ENCODE measurements at places on chromosomes 12 and 14.

DNA sequence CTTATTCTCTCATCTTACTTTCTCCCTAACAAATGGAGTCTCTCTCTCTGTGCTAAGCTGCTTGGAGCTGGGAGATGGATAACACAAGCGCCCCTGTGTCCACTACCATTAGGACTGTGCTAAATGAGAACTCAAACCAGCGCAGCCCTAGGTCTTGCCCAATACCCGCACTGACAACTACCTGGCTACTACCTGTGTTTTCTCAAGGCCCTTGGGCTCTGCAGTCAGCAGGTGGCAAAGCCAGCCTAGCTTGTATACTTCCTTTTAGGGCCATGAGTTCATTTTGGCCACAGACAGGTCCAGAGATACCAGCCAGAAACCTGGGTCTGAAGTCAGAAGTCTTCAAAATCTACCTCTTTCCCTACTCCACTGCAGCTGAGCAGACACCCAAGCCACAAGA lies 13.0 kb upstream of the SLCO1B1 start:
- DNase-seq = no peak

DNA sequence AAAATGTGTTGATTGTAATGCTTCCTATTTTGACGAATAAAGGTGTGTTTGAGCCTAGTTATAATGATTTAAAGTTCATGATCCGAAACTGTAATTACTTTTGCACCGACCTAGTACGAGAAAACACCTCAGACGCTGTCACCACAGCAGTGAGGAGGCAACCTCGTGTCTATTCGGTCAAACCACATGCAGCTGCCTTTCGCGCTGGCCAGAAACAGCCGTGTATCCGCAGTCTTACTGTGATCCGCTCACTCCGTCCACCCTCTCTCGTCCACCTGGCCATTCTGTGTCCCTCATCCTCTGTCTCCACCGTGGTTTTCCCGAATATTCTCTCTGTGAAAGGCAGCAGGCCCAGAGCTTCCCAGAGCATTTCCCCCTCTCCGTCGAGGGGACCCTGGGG lies 67.1 kb downstream of the NOC4L start:
- no peak for DNase-seq

GRCh38 chr14:92400579-92401444 lies 77.8 kb downstream of the SLC24A4 start:
- DNase-seq = peak; percentile 72

DNA sequence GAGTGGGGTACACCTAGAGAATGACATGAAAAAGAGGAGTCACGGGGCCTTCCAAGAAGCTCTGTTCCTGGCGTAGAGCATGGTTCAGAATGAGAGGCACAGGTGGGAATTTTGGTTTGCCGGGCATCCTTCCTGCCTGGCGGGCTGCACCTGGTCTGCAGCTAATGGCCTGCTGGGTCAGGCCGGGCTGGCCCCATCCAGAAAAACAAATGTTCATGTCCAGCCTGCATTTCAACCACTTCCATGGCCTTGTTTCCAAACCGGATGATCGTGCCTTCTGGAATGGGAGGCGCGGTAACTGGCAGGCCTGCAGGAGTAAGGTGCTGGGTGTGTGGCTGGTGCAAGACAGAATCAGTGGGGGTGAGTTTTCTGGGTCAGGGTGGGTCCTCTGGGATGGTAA lies 14.4 kb downstream of the TEAD4 start:
- DNase-seq = no peak

DNA sequence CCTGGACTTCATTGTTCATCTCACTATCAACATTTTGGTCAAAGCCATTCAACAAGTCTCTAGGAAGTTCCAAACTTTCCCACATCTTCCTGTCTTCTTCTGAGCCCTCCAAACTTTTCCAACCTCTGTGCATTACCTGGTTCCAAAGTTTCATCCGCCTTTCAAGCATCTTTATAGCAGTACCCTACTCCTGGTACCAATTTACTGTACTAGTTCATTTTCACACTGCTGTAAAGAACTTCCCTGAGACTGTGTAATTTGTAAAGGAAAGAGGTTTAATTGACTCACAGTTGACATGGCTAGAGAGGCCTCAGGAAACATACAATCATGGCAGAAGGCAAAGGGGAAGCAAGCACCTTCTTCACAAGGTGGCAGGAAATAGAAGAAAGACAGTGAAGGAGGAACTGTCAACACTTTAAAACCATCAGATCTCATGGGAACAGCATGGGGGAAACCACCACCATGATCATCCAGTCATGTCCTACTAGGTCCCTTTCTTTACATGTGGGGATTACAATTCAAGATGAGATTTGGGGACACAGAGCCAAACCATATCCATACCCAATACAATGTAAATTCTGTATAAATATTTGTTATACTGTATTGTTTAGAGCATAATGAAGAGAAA lies 109.7 kb downstream of the C12orf75 start:
- DNase-seq = no peak

- no peak for DNase-seq
Measured at GRCh38 chr14:91385224-91385623, 32.4 kb downstream of the CCDC88C start.

GRCh38 chr12:131834798-131835615 lies 6.8 kb downstream of the MMP17 start:
- DNase-seq = no peak

- DNase-seq = no peak
Measured at GRCh38 chr12:123948401-123948795, 24.2 kb downstream of the CCDC92 start.

GRCh38 chr12:26428420-26428819 lies 233.0 kb downstream of the SSPN start:
- no peak for DNase-seq

DNA sequence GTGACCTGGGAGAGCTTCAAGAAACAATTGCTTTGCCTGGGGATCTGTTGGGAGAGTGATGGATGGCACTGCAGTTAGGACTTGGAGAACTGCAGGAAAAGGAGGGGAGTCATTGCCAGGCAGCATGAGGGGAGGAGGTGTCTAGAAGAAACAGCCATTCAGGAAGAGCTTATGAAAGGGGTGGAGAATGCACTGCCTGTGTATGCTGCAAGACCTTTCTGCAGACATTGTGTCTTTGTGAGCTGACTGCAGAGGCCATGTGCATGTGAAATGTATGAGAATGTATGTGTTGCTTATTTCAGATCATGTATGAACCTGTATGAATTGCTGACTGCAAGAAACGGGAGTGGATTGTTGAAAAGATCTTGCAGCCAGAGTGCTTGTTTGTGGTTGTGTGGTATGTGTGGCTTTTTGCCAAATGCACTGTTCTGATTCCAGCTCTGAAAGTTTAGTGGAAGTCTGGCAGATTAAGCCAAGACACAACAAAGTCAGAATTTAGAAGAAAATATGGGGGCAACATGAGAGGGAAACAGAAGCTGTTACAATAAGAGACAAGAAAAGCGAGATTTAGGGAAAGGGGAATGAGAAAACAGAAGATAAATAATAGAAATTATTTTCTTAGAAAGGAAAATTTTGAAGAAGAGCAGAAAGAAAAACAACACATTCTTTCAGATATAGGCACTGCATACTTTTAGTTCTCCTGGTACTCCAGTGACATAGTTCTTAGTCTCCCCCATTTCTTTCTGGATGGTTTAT lies 9.8 kb upstream of the RIMKLB start:
- peak; percentile 54 for DNase-seq

GRCh38 chr12:132559652-132560363 lies 50.6 kb downstream of the LRCOL1 start:
- no peak for DNase-seq

GRCh38 chr12:123634142-123634561 lies 523 bp downstream of the GTF2H3 start:
- DNase-seq = no peak

DNA sequence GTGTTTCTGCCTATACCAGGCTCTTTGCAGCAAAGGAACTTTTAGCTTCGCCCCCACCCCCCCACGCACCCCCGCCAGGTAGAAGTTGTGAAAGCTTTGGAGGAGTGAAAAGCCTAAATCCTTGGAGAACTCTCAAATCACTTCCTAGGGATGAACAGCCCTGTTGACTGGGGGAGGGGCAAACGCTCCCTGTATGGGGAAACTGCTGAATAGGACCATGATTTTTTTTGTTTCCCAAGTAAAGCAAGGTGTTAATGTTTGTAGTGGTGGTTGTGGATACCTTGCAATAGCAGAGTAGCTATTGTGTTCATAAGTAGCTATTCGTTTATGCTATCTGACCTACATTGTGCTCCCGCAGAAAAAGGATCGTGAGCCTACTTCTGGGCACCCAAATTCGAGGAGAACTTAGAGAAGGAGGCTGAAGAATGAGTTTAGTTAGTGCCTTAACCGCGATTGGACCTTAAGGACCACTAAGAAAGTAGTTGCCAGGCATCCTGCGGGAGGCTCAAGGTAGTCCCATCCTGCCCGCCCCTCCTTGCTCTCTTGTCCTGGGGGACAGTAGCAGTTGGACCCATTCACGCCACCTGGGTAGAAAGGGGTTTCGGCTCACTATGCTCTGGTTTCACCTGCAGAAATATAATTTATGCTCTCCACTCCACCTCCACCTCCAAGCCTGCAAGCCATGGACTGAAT lies 901 bp upstream of the NFKBIA start:
- DNase-seq = no peak

- DNase-seq = no peak
Measured at GRCh38 chr14:75537071-75537470, 14.8 kb downstream of the BATF start.

DNA sequence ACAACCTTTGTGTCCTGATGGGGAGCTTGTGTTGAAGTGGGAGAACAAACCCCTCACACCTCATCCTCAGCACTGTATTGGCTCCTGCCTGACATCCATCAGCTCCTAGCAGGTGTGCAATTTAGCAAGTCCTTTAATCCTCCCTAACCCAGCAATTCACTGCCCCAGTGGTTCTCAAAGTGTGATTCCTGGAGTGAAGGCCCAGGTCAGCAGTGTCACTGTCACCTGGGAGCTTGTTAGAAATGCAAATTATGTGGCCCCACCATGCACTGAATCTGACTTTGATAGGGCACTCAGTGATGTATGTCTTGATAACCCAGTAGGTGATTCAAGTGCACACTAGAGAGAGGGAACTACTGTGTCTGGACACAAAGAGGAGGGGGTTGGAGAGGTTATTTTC lies 133.6 kb downstream of the FGD4 start:
- DNase-seq = no peak

DNA sequence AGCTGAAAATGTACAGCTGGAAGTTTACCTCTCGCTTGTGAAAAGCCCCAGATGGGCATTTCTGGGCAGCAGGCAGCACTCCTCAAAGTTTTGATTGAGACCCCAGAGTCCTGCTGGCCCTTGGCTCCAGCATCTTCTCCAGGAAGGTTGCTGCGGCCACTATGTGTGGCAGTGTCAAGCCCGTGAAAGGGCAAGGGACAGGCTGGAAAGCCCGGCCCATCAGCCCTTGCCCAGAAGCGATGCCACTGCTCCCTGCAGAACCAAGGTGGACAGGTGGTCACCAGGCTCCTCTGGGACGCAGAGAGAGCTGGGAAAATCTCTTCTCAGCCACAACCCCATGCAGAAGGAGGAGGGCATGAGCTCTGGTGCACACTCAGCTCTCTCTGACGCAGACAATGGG lies 73.5 kb upstream of the BCL11B start:
- no peak for DNase-seq

DNA sequence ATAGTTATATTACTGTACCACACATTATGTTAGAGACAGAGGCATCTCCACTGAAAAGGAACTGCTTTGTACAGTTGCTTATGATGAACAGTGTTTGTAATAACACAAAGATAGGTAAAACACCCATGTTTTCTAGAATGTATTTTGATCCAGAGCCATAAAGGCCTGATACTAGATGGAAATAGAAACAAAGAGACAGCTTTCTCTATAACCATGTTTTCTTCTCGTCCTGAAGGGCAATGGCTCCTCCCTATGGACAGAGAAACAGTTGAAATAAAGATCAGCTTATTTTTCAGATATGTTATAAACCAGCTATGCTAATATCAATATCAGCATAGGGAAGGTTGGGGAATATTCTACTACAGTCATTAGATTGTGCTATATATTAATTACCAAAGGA lies 109.2 kb downstream of the ATXN7L3B start:
- no peak for DNase-seq

DNA sequence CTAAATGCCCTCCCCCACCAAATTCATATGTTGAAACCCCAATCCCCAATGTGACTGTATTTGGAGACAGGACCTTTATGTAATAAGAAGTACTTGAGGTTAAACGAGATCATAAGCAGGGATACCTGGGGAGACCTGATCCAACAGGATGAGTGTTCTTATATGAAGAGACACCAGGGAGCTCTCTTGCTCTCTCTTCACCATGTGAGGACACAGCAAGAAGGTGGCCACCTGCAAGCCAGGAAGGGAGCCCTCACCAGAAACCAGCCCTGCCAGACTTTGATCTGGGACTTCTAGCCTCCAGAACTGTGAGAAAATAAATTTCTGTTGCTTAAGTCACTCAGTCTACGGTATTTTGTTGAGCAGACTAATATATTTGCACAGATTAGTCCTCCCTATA lies 113.6 kb downstream of the NUAK1 start:
- no peak for DNase-seq

DNA sequence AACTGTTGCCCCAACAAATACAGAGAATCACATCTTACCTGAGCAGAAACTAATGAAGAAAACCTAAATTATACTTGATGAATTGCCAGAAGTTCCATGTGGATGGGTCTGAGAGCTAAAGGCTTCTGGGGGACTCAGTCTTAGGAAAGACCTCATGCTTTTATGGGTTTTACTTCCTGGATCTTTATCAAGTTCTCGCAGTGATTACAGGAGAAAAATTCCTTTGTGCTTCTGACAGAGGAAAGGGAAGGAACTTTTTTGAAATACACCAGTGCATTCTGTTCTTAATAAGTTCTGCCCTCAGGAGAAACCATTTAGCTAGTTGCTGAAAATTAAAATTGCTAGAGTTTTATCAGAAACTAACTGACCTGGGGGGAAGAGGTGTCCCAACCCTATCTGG lies 203.9 kb upstream of the KITLG start:
- no peak for DNase-seq

DNA sequence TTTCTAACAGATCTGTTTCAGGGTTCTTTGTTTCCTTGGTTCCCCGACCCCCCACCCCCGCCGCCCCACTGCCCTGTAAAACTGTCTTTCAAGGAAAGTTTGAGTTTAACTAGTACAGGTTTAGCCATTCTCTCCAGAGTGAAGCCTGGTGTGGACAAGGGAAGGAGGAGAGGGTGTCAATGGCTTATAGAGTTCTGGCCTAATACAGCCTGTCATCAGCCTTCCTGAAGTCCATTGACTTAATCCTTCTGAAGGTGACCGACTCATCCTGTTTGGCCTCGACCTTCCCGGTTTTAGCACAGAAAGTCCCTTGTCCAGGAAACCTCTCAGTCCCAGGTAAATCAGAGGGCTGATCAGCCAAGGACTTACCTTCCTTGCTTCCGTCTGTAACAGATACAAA lies 11.0 kb upstream of the P2RX4 start:
- DNase-seq = no peak

Data from inflammatory macrophage (primary cell).